ENCODE measurements at places on chromosomes 1 and 21. TPM values are rescaled to one million over a fixed set of nuclear protein-coding genes. Genes with fewer than 3 reads are reported as not detected.

DNA sequence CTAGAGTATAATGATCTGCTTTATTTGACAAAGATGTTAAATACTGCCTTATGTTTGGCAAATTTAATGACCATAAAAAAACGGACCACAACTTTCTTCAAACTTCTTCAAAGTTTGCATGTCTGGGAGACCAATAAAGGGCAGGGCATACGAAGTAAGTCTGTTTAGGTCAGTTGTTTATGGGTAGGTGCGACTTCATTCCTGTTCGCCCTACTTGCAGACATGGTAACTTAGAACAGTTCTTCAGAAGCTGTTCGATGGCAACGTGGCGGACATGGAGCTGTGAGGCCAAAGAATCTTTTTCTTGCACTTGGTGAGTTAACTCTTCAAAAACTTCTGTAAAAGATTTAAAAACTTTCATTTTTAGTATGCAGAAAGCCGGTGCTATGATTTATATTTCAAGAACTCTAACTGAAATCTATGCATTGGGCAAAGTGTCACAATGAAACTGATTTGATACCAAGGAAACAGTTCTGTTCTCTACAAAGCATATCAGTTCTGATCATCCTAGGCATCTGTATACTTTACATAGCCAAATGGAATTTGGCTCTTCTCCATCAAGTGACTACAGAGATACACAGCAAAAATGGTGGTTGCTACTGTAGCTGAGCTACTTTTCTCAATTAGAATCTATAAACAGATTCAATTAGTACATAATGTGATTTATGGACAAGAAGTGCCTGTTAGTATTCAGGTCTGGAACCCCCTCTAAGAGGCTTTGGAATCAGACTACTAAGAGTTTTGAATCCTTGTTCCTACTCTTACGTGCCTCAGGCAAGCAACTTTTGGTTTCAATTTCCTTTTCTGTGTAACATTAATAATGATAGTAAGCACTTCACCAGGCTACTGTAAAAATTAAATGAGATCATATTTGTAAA lies 25.7 kb downstream of the C21orf91 start:
- no peak for DNase-seq

DNA sequence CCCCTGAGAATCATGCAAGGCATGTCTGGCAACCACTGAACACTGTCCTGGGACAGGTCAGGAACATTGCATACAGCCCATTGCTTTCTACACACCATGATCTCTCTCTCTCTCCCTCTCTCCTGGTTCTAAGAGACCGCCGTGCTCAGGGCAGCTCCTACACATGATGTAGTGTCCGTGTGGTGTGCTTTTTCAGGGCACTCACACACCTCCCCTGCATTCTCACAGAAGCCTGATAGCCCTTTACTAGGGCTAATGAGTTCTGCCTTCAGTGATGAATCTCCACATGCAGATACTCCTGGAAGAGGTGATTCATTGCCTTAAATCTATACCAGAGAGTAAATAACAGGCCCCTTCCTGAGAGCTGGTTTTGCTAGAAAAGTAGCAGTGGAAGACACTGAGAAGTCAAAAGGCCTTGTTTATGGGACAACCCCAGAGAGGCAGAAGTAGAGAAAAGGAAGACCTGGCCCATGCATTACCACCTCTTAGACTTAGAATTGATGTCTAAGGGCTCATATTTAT lies 7.2 kb upstream of the OLFML2B start:
- no peak for DNase-seq

- DNase-seq = peak; percentile 10
Measured at GRCh38 chr1:235632506-235633401, 16.8 kb downstream of the GNG4 start.

MXRA8 gene
- 137 TPM for total RNA-seq

CELA3B gene
- total RNA-seq = not detected

DNA sequence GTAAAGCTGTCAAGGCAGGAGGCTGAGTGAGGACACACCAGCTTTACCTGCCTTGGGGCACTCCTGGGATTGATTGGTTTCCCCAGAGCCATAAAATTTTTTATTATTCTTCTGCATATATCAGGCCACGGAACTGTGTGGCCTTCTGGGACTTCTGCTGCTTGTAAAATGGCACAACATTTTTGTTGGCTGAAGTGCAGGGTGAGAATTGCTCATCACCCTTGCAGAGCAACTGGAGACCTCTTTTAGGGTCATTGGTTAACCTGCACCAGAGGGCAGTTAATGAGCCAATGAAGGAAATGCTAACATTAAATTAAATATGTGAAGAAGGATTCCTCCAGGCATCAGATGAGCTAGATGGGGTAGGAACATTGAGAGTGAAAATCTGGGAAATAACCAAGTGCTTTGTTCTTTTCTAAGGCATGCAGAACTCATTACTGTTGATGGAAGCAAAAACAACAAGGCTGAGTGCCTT lies 87.7 kb downstream of the LTN1 start:
- peak; percentile 84 for DNase-seq

ADAMTSL4 gene
- total RNA-seq = 0.80 TPM

FBXO42 gene
- 11.9 TPM for total RNA-seq

DNA sequence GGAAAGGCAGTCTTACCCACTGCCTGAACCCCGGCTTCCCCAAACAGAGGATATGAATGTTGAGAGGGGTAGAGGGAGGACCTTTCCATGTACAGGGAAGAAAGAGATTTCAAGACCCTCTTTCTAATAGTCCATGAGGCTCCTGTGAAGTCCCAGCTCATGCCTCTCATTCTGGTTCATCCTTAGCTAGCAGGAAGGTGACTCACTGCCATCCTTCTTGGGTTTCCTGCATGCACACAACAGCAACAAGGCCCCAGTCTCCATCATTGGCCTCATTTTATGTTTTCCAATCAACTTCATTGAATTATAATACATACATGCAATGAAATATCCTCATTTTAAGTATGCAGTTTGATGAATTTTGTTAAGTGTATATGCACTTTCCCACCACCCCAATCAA lies 46.2 kb downstream of the SYT2 start:
- DNase-seq = no peak

DNA sequence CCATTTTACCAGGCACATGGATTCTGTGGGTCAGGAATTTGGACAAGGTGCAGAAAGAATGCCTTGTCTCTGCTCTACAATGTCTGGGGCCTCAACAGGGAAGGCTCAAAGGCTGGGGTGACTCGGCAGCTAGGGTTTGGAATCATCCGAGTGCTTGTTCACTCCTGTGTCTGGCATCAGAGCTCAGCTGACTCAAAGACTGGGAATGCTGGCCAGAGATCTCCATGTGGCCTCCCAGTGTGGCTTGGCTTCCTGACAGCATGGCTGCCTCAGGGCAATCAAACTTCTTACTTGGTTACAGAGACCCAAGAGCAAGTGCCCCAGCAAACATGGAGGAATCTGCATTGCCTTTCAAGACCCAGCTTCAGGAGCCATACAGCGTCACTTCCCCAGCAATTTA lies 110.5 kb downstream of the TOMM20 start:
- DNase-seq = peak; percentile 61

GRCh38 chr1:951364-951763 lies 7.7 kb downstream of the NOC2L start:
- no peak for DNase-seq

HSF2BP gene
- total RNA-seq = 0.72 TPM

SPRR3 gene
- not detected for total RNA-seq

- no peak for DNase-seq
Measured at GRCh38 chr1:117128323-117129079, 7.0 kb upstream of the TRIM45 start.

DNA sequence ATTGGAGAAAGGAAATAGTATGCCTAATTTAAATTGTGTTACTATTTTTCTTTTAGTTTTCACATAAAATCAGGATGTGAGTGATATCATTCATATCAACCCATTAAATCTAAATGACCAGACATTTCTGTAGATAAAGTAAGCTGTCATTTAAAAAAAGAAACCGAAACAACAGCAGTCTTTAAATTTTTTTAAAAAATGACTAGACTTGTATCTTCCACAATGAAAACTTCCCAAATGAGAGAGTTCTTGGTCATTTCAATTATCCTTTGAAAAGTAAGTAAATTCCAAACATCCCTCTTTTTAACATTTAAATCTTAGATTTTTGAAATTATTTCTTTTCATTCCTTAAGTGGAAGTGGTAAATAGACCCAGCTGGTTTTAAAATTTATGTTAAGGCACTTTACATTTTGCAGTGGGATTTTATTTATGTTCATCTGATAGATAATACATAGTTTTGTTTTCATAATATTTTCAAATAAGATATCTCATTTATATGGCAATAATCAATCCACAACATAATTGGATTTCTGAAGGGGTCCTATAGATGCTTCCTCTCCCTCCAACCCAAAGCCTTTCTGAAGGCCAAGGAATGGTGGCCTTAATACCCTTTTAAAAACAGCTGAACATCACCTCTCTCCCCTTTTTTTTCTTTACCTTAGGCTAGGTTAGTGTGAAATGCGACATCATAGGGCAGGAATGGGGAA lies 3.1 kb downstream of the FOXD3 start:
- DNase-seq = no peak

DNA sequence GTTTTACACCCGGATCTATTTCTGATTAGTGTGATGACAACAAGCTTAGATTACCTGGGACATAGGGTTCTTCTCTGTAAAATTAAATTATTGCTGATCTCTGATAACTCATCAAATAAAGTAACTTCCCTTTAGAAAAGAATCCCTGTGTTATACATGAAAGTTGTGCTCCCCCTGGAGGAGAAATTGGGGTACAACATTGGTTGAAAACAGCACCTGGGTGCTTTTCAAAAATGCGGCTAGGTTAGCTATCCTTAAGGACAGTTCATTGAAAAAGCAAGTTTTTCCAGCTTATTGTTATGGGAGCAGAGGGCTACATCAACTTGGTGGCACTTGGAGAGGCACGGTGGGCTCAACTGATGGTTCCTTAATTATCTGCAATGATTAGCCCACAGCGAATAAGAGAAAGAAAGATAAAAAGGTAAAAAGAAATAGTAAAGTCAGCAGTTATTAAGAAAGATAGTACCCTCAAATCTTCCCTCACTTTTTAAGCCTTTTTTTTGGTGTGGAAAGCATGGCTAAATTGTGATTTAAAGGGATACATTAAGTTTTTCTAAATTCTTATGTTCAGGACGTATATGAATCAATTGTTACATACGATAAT lies 97.8 kb downstream of the FMN2 start:
- no peak for DNase-seq

SELL gene
- total RNA-seq = not detected

FCRL5 gene
- not detected for total RNA-seq

RHD gene
- not detected for total RNA-seq

MIXL1 gene
- total RNA-seq = not detected

GRCh38 chr1:214574598-214575411 lies 23.4 kb upstream of the PTPN14 start:
- no peak for DNase-seq

GRCh38 chr1:209884249-209884648 lies 53.8 kb upstream of the SYT14 start:
- no peak for DNase-seq

GBP5 gene
- not detected for total RNA-seq

SLFNL1 gene
- total RNA-seq = not detected

B3GALT5 gene
- total RNA-seq = 7.8 TPM

DNA sequence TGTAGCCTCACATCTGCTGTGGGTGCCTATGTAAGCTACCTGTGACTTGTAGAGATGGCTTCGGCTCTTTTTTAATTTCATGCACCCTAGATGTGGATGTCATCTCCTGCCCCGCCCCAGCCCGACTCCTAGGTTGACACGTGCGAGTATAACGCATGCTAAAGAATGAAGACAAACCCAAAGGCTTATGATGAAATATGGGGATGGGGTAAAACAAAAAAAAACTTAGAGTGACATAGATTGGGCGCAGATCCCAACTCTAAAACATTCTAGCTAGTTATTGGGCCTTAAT lies 613 bp upstream of the ERO1B start:
- no peak for DNase-seq

CLDN17 gene
- not detected for total RNA-seq

GJC2 gene
- total RNA-seq = 0.14 TPM

DNA sequence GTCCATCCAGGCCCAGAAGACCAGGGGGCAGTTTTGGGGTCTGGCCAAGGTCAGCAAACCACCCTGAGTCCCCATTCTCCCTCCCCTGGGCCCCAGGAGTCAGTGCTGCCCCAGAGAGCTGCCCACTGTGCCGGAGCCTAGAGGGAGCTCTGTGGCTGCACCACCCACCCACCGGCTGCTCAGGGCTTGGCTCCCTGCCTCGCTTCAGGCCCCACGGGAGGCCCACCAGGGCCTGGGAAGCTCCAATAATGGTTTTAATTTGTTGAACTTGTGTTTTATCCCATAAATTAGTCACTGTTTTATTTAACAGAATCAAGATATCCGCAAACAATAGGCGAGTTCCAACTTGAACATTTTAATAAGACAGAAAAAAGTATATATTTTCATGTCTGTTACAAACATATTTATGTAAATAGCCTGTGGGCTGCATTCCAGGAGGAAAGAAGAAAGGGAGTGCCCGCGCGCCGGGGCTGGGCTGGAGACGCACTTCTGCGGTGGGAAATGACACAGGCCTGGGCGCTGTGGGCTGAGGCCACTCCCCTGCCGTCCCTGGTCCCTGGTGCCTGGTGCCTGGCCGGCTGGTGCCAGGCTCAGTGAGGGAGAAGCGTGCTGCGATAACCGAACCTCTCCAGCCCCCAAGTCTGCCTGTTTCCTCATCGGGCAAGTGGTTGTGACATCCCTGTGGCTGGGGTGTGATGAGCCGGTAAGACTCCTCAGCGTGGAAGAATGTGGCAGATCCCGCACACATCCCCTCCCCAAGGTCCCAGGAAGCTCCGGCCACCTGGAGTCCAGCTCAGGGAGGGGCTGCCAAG lies 160.5 kb downstream of the PEX14 start:
- no peak for DNase-seq

- DNase-seq = no peak
Measured at GRCh38 chr1:34597877-34598514, 156.9 kb upstream of the GJB5 start.

HNRNPCL2 gene
- total RNA-seq = not detected

DNA sequence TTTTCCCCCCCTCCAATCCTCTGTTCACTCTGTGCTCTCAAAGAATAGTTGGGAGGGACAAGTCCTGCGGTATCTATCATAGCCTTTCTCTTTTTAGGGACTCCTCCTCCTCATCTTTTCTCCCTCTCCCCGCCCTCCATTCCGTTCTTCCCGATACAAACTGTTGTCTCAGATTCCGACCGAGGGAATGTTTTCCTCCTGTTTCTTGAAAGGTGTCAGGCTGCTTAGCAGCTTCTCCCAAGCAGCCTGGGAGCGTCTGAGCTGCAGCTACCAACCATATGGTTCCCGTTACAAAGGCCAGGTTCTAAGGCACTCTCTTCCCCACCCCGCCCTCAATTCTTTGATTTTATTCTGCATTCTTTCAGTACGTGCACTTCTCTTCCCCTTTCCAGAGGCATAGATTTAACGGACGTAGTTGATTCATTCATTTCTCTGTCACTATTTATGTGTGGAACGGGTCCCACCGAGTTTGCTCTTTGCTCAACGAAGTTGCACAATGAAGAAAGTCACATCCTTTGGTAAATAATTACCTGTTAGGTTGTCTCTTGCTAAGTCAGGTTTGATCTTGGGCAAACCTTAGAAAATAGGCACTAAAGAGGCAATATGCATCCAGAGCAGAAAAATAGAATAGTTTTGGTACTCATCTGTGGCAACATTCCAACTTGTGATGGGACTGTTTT lies 2.8 kb downstream of the ADGRL2 start:
- DNase-seq = no peak

Data from epithelial cell of proximal tubule (primary cell).